ENCODE measurements at places on chromosomes 12 and 14.

GRCh38 chr12:3049611-3050249 lies 27.4 kb upstream of the TSPAN9 start:
- no peak for DNase-seq

DNA sequence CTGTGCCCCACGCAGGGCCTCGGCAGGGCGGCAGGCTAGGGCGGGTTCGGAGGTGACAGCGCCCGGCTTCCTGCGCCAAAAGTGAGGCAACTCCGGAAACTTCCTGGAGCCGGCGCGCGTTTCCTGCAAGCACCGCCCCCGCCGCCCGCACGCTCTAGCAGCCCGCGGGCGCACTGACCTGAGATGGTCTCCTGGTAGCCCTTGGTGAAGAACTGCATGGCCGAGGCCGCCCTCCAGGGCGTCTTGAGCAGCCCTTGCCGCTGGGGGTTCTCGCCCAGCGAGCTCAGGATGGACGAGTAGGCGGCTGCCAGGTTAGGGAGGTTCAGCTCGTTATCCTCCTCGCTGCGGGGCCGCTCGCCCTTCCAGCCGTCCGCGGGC lies 494 bp downstream of the GCH1 start:
- no peak for DNase-seq

DNA sequence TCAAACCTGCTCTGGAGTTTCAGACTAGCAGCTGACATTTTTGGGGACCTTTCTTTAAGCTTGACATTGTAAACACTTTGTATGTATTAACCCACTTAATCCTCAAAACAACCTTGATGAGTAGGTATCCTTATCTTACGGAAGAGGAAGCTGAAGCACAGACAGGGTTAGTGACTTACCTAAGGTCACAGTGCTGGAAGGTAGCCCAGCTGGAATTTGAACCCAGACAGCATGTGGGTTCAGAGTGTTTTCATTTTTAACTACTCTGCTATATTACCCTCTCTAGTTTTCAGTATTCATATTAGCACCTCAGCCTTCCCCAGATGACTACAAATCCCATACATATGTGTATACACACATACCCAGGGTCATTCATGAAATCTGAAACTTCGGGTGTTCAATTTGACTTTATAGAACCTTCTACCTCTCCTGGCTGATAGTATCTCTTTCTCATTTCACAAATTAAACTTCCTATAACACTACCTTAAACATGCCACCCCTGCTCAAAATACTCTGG lies 13.9 kb downstream of the LPCAT3 start:
- no peak for DNase-seq

- no peak for DNase-seq
Observed at GRCh38 chr14:93717668-93718320, 70.5 kb downstream of the PRIMA1 start.

DNA sequence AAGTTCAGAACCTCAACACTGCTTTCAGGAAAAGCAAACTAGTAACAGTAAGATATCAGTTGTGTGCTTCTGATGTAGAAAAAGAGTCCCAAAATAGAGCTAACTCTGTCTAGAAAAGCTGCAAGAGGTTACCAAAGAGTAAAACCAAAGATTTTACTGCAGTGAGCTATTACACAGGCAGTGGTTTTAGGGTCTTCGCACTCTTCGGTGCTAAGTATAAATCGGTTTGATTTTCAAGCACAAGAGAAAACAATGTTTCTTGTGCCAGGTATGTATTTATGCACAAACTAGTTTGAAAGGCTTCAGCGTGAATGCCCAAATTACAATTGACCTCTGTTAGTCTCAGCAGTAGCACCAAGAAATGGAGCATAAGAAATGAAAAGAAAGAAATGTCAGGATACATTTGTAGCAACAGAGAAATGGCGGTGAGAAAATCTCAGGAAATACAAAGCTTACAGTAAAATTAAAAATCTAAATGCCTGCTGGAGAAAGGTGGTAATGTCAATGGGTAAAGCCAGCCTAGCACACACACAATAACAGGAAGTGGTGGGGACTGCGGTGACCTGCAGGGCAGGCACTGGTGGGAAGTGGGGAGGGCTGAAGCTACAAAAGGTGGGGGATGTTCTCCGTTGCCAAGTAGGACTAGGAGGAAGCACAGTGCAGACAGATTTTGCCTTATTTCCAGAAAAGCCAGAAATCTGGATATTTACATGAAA lies 18.0 kb upstream of the DYRK2 start:
- DNase-seq, result no peak
